ENCODE measurements at places on chromosomes 12 and 14.

DNA sequence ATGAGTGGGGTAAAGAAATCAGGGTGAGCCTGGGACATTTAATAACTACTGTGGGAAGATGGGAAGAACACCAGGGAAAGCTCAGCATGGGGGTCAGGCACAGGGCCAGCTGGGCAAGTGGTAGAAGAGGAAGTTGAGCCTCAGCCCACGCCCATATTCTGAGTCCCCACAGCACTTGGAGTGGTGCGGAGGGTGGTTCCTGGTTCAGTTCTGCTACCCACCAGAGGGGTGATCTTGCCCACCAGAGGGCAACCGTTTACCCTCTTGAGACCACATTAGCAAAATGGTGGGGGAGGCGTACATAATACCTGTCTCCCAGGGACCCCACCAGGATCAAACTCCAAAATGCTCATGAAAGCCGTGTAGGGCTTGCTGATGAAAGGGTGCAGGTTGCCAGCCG, 16.8 kb upstream of the ANKRD33 start:
- no peak for DNase-seq

- DNase-seq, result no peak
Measured at GRCh38 chr12:132949936-132950837, 5.9 kb downstream of the ZNF605 start.

- no peak for DNase-seq
Measured at GRCh38 chr12:82842480-82842879, 155.8 kb downstream of the TMTC2 start.

DNA sequence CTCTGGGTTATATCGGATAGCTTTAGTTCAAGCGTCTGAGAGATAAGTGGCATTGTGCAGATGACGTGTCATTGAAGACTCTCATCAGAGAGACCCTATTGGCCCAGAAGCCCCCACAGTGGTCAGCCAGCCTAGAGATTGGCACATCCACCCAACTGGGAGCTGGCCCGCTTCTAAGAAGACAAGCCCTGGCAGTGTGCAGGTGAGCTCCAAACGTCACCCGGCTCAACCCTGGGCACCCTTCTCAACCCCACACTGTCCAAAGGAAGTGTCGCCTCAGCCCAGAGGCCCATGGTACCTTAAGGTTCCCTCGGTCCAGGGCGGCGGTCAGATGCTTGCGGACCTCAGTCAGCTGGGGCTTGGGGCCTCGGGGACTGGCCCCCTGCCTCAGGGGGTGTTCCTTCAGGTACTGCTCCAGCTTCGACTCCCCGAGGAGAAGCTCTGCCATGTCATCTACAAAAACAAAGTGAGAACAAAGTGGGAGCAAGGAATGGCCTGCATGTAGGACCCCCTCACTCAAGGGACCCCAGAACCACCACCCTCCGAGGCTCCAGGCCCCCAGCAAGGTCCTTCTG, 30.3 kb downstream of the TTC7B start:
- no peak for DNase-seq

- no peak for DNase-seq
Measured at GRCh38 chr12:109767456-109767855, 53.8 kb downstream of the FAM222A start.

DNA sequence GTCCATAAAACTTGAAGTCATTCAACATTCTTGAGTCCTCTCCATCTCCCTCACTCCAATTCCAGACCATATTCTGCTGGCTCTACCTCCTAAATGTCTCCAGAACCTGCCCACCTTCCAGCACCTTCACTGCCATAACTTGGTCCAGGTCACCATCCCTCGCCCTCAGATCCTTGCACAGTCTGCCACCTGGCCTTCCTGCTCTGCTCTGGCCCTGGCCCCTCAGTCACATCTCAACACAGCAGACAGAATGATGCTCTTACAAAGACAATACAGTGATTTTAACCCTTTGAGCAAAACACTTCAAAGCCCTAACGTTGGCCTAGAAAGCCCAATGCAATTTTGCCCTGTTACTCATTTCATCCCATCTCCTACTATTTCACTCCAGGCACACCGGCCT, 81.8 kb upstream of the PDZRN4 start:
- DNase-seq, result no peak

- DNase-seq, result no peak
Measured at GRCh38 chr12:31737345-31737744, 8.5 kb upstream of the AMN1 start.

- DNase-seq, result peak; percentile 55
Measured at GRCh38 chr12:13196130-13196921, at the start of gene EMP1. EMP1 (plus strand) TSS chr12:13196726; CDS start chr12:13211511, 14,785 bp downstream.

- no peak for DNase-seq
Measured at GRCh38 chr14:21509432-21510143, 1.6 kb downstream of the METTL3 start.

DNA sequence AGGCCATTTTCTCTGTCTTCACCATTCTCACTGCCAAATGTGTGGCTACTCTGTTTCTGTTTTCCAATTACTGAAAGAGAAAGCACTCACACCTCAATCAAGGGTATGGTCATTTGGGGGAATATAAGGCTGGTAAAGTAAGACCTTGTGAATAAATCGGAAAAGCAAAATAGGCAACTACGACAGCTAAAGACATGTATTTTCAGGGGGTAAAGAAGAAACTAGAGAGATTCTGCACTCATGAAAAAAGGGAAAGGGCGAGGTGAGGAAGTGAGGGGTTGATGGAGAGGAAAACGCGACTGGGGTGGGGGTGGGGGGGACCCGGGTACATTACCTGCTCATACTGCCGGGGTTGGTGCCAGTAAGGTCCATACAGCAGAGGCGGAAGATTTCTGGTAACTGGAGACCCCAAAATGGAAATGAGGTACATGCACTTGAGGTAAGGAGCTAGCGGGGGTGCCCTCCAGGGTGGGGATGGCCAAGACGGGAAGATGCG, 19.3 kb downstream of the CHD8 start:
- no peak for DNase-seq

DNA sequence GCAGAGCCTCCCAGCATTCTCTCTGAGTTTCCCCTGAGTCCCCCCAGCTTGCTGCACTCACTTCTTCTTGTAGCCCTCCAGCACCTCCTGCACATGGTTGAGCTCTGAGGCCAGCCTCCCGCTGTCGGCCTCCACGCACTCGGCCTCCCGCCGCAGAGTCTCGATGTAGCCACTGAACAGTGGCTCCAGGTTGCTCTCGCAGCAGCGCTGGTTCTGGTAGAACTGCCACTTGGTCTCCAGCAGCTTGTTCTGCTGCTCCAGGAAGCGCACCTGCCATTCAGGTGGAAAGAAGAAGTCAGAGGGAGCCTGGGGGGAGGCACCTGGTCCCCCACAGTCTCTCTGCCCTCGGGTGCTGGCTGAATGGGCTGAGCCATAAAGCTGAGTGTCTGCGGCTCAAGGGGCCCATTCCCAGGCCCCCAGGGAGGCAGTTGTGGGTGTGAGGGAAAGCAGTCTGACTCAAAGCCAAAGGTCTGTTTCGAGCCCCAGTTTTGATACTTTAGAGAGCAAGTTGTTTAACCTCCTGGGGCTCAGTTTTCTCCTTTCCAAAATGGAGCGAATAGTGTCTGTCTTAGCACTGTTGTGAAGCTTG, 2.3 kb downstream of the KRT85 start:
- no peak for DNase-seq

GRCh38 chr12:119770146-119770545, 102.2 kb downstream of the PRKAB1 start:
- DNase-seq, result no peak

DNA sequence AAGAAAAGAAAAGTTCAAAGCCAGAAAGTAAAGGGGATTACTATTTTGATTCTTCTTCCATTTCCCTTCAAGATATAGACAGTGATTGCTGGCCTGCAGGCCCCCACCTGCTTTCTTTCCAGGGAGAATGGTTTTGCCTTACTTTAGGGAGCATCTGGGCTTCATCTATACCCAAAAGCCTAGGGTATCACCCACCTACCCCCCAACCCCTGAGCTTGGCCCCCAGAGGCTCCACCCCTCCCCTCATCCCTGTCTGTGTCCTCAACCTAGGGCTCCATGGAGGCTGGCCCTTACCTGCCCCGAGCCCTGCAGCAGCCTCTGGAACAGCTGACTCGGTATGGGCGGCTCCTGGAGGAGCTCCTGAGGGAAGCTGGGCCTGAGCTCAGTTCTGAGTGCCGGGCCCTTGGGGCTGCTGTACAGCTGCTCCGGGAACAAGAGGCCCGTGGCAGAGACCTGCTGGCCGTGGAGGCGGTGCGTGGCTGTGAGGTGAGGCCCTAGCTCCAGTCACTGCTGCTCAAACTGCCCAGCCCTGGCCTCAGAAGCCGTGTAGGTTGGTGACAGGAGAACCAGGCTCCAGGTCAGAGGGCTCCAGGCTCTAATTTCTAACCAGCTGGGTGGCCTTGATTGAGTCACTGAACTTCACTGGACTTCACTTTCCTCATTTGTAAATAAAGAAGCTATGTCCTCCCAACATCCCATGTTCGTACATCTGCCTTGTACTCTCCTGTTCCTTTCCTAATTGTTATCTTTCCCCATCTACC, 13.6 kb downstream of the ARHGEF40 start:
- DNase-seq, result no peak

DNA sequence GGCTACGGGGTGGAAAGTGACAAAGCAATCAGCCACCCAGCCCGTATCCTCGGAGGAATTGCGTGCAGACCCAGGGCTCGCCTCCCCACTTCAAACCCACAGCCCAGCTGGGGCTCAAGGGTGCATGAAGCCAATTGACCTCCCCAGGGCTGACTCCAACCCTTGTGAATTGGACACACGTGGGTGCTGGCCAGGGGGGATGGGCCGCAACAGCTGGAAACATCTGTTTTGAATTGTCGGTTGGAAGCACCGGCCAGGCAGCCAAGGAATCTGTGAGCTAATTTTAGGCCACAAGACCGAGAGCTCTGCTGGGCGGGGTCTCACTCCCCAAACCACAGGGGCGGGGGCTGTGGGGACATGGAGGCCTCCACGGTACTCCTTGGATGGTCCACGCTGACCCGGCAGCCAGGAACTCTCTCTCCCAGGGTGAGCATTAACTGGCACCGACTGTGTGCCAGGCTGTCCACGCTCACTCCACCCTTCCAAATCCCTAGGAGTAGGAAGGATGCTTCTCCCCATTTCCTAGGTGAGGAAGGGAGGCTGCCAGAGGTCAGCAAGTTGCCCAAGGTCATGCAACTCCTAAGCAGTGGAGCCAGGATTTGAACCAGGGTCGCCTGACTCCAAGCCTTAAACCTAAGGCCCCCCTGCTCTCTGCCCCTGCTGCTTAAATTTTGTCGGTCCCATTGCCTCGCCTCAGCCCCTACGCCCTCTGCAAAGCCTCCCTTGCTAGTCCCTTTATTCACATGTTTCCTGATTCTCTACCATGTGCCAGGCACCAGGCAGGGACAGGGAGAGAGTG, 11.9 kb upstream of the TMEM119 start:
- no peak for DNase-seq

GRCh38 chr12:94831081-94831751, 172.3 kb downstream of the NDUFA12 start:
- DNase-seq, result no peak

DNA sequence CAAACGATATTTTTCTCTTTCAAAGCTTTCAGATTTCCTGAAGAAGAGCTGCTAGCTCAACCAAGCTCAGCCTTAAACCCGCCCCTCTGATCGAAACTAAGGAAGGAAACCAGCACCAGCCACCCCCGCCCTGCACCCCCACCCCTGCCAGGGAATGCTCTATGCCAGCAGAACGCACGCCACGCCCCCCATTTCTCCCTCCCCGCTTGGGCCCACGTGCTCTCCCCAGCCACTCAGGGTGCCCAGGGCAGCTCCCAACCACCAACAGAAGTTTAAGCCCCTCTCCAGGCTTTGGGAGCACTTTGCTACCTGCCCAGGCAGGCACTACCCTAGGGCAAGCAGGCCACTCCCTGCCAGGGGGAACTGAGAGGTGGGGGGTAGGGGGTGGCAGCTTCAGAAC, 18.8 kb upstream of the KRT78 start:
- no peak for DNase-seq

- no peak for DNase-seq
Measured at GRCh38 chr14:88326352-88327103, 3.5 kb upstream of the KCNK10 start.

- no peak for DNase-seq
Measured at GRCh38 chr12:92186038-92186470, 40.4 kb upstream of the BTG1 start.

DNA sequence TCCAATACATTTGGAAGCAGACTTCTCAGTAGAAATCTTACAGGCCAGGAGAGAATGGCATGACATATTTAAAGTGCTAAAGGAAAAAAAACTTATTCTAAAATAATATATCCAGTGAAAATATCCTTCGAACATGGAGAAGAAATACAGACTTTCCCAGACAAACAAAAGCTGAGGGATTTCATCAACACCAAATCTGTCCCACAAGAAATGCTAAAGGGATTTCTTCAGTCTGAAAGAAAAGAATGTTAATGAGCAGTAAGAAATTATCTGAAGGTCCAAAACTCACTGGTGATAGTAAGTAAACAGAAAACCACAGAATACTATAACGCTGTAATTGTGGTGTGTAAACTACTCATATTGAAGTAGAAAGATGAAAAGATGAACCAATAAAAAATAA, 103.9 kb downstream of the INSM2 start:
- no peak for DNase-seq

DNA sequence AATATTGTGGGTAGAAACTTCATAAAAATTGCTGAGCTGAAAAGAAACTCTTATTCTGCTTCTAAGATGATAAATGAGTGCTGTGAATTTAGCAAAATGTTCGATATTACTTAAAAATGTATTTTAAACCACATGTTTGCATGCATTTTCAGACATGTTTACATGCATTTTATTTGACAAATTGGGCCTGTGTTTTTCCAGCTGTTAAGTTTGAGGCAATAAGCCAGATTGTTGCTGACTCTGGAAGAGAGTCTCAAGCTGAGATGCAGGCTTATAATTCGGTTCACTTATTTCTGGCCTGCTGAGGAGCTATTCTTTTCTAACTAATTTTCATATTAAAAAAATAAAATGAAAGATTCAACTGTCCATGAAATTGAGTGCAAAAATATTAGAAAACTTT, 110.1 kb downstream of the SYNE2 start:
- DNase-seq, result no peak

- DNase-seq, result no peak
Measured at GRCh38 chr12:131471271-131471905, 239.5 kb upstream of the SFSWAP start.

- DNase-seq, result no peak
Measured at GRCh38 chr12:49187184-49187583, 1.7 kb downstream of the TUBA1A start.

DNA sequence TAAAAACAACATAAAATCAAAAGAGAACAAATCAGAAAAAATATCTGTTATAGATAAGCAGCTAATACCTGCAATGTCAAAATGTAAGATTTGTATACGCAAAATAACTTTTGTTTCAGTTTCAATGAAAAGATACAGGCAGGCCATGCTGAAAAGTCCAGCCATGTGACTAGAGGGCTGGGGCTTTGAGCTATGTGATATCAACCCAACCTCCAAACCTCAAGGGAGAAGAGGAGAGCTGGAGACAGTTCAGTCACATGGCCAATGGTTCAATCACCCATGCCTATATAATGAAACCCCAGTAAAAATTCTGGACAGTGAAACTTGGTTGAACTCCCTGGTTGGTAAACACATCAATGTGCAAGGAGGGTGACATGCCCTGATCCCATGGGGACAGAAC, 5.3 kb downstream of the COX16 start:
- no peak for DNase-seq

All from stimulated activated CD4-positive, alpha-beta T cell treated with anti-CD3 and anti-CD28 coated beads, Interleukin-2, amount 100 ng/mL, for 48 hours (primary cell).